PC-9 (cell line): ENCODE measurements at places on chromosomes 3 and 15. TPM values are rescaled to one million over a fixed set of nuclear protein-coding genes. Genes with fewer than 3 reads are reported as not detected.

DNA sequence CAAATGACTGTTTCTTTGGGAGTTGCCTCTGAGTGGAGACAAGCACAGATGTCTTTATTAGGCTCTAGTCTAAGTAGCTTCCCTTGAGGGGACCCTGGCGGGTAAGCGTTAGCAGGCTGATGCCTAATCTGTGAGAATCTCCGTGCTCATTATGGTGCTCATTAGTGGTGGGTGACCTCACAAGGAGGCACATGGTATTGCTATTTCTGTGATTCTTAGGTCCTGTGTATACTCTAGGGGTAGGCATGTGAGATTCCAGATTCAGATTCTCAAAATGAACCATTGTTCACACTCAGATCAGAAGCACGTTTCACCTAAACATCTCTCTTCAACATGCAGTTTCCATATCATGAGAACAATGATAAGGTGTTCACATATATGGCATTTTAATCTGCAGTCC, 809.7 kb downstream of the NR2F2 start:
- no peaks in the 10 kb centered on the region for H3K4me1 ChIP-seq
- no peak overlapping the region for H3K4me3 ChIP-seq
- DNase-seq, result no peak

GRCh38 chr15:42385206-42385979, 26.1 kb downstream of the CAPN3 start:
- no peak overlapping the region for H3K27ac ChIP-seq
- no peak for DNase-seq
- H3K4me1 ChIP-seq, result no peaks in the 10 kb centered on the region
- H3K4me3 ChIP-seq, result no peak overlapping the region
- no peaks in the 10 kb centered on the region; the same call in 1 of the 2 replicates for H3K27me3 ChIP-seq

DNA sequence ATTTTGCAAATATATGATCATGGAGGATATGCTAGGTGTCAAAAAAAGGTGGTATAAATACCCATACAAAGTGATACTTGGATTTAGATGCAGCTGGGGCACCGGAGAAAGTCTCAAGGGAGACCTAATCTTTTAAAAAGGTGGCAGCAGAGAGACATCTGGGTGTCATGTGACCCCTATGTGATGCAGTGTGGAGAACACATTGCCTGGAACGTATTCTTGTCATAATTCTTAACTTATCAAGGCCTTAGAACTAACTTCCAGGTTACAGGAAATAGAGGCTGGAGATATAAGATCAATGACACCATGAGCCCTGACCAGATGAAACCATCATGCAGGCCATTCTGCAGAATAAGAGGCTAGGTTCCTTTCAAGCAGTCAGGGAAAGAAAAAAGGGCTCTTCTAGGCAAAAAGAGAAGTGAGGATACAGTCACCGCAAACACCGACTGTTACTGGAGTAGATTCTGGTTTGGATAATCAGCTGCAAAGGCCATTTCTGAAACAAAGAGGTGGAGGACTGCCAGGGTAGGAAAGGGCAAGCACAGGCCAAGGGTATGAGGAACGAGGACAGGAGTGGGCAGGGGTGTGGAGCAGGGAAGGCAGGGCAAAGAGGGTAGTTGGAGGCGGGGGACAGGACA, 100.6 kb downstream of the OXNAD1 start:
- H3K4me1 ChIP-seq, result peaks cover 5% of the 10 kb centered on the region; the same call in 1 of the 2 replicates
- no peak for DNase-seq
- H3K27me3 ChIP-seq, result no peaks in the 10 kb centered on the region
- no peaks in the 10 kb centered on the region for H3K36me3 ChIP-seq

- H3K4me1 ChIP-seq, result peaks cover 8% of the 10 kb centered on the region; the same call in 1 of the 2 replicates
- H3K27ac ChIP-seq, result no peak overlapping the region
- peak; percentile 62 for DNase-seq
- H3K36me3 ChIP-seq, result no peaks in the 10 kb centered on the region
Observed at GRCh38 chr3:171772427-171773056, 37.7 kb downstream of the PLD1 start.

- DNase-seq, result no peak
- peaks cover 13% of the 10 kb centered on the region for H3K4me1 ChIP-seq
- H3K27me3 ChIP-seq, result no peaks in the 10 kb centered on the region
- no peak overlapping the region for H3K4me3 ChIP-seq
Observed at GRCh38 chr15:41017066-41017735, 63.9 kb downstream of the CHAC1 start.

DNA sequence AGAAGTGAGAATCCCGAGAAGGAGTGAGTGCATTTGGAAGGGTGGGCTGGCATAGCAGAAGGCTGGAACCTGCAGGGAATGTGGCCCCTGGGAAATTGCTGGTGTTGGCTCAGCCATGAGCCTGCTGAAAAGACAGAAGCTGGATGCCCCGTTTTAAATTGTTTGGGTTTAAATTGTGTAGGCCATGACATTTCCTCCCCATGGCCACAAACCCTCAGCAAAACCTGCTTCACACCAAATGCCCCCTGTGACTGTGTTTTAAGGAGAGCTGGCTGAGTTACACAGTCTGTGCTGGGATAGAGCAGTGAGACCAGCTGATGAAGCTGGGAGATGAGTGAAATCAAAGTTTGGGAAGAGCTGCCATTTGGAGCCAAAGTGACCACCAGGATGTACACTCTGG, 216.3 kb upstream of the RGMA start:
- H3K36me3 ChIP-seq, result no peaks in the 10 kb centered on the region
- peaks cover 72% of the 10 kb centered on the region for H3K27me3 ChIP-seq
- H3K4me1 ChIP-seq, result no peaks in the 10 kb centered on the region
- H3K4me3 ChIP-seq, result no peak overlapping the region
- H3K27ac ChIP-seq, result no peak overlapping the region

- no peak for DNase-seq
- H3K27ac ChIP-seq, result no peak overlapping the region
- H3K36me3 ChIP-seq, result no peaks in the 10 kb centered on the region
- H3K27me3 ChIP-seq, result no peaks in the 10 kb centered on the region
- 0 out of 2 replicates have a peak, but pooled peaks cover 8% of the 10 kb centered on the region for H3K4me1 ChIP-seq
Observed at GRCh38 chr3:112894258-112894657, 47.6 kb upstream of the CD200R1L start.

- DNase-seq, result no peak
- no peak overlapping the region for H3K27ac ChIP-seq
- no peak overlapping the region for H3K4me3 ChIP-seq
- H3K36me3 ChIP-seq, result no peaks in the 10 kb centered on the region
- H3K27me3 ChIP-seq, result no peaks in the 10 kb centered on the region
Observed at GRCh38 chr3:181912384-181912783, 200.7 kb downstream of the SOX2 start.

DNA sequence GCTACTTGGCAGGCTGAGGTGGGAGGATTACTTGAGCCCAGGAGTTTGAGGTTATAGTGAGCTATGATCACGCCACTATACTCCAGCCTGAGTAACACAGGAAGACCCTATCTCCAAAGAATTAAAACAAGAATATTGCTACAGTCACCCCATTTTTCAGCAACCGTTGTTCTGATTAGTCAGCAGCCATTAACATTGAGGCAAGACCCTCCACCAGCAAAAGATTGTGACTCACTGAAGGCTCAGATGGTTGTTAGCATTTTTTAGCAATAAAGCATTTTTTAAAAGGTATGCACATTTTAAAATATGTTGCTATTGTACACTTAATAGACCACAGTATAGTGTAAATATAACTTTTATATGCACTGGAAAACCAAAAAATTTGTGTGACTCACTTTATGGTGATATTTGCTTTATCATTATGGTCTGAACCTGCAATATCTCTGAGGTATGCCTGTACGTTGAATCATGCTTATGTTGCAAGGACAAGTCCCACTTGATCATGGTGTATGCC, 492.6 kb downstream of the SQOR start:
- no peak for DNase-seq
- H3K36me3 ChIP-seq, result no peaks in the 10 kb centered on the region
- H3K27ac ChIP-seq, result no peak overlapping the region
- H3K4me3 ChIP-seq, result no peak overlapping the region
- no peaks in the 10 kb centered on the region for H3K27me3 ChIP-seq

DNA sequence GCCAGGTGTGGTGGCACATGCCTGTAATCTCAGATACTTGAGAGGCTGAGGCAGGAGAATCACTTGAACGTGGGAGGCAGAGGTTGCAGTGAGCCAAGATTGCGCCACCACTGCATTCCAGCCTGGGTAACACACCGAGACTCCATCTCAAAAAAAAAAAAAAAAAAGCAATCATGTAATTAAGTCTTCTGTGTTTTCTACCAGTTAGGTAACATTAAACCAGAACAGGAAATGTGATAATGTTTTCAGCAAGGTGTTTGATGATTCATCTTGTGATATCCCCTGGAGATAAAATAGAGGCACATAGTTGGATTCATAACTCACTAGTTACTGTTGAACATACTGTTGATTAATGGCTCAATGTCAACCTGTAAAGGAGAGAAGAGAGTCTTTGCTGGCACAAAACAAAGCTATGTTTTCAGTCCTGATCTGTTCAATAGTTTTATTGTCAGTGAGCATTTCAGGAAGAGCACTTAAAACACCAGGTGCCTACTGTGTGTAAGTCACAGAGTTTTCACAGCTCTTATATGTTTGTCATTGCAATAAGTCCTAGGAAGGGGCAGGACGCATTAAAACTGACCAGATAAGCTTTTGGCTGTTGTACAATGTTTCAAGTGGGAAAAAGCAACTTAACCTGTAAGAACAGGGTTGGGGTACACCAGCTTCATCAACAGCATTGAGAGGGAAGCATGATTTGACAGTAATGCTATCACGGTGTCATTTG, 19.5 kb downstream of the DNAJB11 start:
- peak; percentile 87 for DNase-seq
- peaks cover 40% of the 10 kb centered on the region for H3K4me1 ChIP-seq
- H3K4me3 ChIP-seq, result no peak overlapping the region
- no peaks in the 10 kb centered on the region for H3K27me3 ChIP-seq

GRCh38 chr15:64111679-64112050, 15.9 kb downstream of the SNX1 start:
- peaks cover 8% of the 10 kb centered on the region; the same call in 1 of the 2 replicates for H3K36me3 ChIP-seq
- H3K27ac ChIP-seq, result no peak overlapping the region
- H3K27me3 ChIP-seq, result no peaks in the 10 kb centered on the region
- H3K4me3 ChIP-seq, result no peak overlapping the region
- no peaks in the 10 kb centered on the region for H3K4me1 ChIP-seq
- no peak for DNase-seq

DNA sequence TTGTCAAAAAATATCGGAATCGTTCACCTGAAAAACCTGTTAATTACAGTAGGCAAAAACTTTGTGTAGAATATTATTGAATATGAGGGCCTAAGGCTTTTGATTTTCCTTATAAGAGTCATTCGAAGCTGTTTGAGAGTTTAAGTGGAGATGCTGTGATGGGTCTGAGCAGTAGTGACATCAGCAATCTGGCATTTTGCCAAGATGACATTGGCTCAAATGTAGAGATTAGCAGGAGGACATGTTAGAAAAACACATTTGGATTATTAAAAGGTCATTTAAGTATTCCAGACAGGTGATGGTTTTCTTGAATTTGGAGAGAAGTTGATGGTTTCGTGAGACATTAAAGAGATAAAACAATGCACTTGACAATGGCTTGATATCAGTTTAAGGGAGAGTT, 12.9 kb downstream of the OR5AC2 start:
- no peaks in the 10 kb centered on the region for H3K36me3 ChIP-seq
- no peaks in the 10 kb centered on the region for H3K27me3 ChIP-seq
- H3K4me1 ChIP-seq, result peaks cover 5% of the 10 kb centered on the region; the same call in 1 of the 2 replicates
- no peak for DNase-seq
- H3K4me3 ChIP-seq, result no peak overlapping the region

DNA sequence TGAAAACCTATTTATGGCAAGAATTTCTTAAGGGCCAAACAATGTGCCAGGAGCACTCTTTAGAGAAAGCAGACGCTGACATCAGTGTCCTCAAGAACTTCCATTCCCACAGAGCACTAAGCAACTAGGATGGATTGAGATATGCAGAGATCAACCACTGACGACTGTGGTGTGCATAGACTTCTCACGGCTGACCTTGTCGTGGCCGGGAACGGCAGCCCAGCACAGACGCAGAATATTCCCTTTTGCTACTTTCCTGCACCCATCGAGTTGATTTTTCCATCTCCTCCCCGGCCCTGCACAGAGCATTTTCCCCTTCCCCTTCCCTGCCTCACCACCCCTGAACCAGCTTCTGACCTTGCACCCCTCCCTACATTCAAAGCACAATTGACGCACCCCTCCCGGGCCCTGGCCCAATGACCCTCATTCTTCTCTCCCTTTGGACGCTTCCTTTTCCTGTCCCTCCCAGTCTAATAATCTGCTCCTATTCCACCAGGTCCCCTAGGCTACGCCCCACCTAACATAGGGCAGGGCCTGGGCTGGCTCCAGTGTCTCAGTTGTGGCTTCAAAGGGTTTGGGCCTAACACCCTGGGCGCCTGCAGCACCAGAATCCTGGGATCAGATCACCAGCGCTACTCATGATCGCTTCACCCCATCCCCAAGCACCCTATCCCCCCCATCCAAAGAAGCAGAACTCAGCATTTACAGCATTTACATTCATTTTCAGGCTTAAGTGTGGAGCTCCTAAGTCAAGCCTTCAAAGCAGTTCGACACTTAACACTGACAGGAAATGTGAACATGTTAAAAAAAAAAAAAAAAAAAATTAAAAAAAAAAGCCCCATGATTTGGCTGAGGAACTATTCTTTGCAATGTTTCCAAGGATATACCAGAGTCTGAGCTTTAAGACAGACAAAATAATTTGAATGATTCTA, 151.2 kb downstream of the FOXP1 start:
- H3K36me3 ChIP-seq, result no peaks in the 10 kb centered on the region
- no peaks in the 10 kb centered on the region for H3K27me3 ChIP-seq
- no peak overlapping the region for H3K4me3 ChIP-seq

- H3K27me3 ChIP-seq, result no peaks in the 10 kb centered on the region
- DNase-seq, result no peak
- no peak overlapping the region for H3K27ac ChIP-seq
- H3K4me3 ChIP-seq, result no peak overlapping the region
Observed at GRCh38 chr3:42638339-42638842, 15.1 kb upstream of the ZBTB47 start.

DNA sequence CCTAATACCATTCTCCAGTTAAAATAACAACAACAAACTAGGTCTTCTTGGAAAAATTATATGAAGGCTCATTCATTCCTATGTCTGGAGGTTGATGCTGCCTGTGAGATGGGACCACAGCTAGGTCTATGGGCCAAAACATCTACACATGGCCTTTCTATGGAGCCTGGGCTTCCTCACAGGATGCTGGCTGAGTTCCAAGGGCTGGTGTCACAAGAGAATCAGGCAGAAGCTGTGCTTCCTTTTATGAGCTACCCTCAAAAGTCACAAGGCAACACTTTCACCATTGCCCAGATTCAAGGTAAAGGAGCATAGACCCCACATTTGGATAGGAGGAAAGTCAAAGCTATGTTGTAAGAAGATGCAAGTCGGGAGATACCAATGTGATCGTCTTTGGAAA, 4.6 kb upstream of the RTP2 start:
- H3K4me1 ChIP-seq, result no peaks in the 10 kb centered on the region
- H3K36me3 ChIP-seq, result no peaks in the 10 kb centered on the region

GRCh38 chr3:194933465-194933864, 247.8 kb downstream of the FAM43A start:
- no peaks in the 10 kb centered on the region for H3K27me3 ChIP-seq
- no peak for DNase-seq
- no peaks in the 10 kb centered on the region for H3K36me3 ChIP-seq
- no peak overlapping the region for H3K4me3 ChIP-seq

GRCh38 chr15:53448232-53449015, 311.0 kb downstream of the WDR72 start:
- no peak overlapping the region for H3K27ac ChIP-seq
- no peaks in the 10 kb centered on the region for H3K36me3 ChIP-seq
- H3K4me3 ChIP-seq, result no peak overlapping the region
- no peak for DNase-seq

The UPK1B gene
- total RNA-seq, result not detected in 2 replicates

The ROBO2 gene
- 0.23 and 0.39 TPM in 2 replicates for total RNA-seq

The FES gene
- 2.1 and 3.8 TPM in 2 replicates for total RNA-seq

The HYAL1 gene
- total RNA-seq, result 1.3 and 1.9 TPM in 2 replicates

The SPTSSB gene
- total RNA-seq, result 1.2 and 4.0 TPM in 2 replicates

The ITIH3 gene
- not detected in 2 replicates for total RNA-seq

The CAMP gene
- total RNA-seq, result not detected in 2 replicates
